T-cell (primary cell): ENCODE measurements at places on chromosomes 2 and 18.

- DNase-seq, result no peak
These were observed 695.8 kb downstream of the RNF144A start for GRCh38 chr2:7612969-7613368.

GRCh38 chr2:121398853-121399252 lies 113.9 kb upstream of the TFCP2L1 start:
- no peak for DNase-seq

DNA sequence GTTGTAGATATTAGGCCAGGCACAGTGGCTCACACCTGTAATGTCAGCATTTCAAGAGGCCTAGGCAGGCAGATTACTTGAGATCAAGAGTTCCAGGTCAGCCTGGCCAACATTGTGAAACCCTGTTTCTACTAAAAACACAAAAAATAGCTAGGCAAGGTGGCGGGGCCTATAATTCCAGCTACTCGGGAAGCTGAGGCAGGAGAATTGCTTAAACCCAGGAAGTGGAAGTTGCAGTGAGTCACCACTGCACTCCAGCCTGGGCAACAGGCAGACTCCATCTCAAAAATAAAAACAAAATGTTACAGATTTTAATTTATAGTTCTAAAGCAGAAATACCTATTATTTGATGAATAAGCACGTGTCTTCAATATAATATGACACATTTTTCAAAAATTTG lies 65.6 kb upstream of the UBXN4 start:
- no peak for DNase-seq

DNA sequence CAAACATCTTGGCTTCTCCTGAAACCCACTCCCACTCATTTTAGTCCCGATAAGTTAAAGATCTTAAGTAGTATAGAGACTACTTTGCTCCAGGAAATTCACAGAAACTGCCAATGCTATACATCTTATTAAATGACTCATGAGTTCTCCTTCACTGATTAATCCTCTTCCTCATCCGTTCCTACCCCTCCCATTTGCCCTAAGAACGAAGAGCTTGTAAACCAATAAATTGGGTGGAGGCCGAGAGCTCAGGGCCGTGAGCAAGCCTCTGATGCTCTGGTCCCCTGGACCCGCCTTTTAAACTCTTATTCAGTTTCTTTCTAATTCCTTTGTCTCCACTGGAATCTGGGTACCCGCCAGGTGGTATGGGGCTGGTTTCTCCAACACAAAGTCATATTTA lies 68.6 kb downstream of the METTL8 start:
- no peak for DNase-seq

GRCh38 chr18:34220081-34220815 lies 4.5 kb downstream of the NOL4 start:
- DNase-seq, result no peak

GRCh38 chr2:15391751-15392150 lies 169.4 kb downstream of the NBAS start:
- no peak for DNase-seq

DNA sequence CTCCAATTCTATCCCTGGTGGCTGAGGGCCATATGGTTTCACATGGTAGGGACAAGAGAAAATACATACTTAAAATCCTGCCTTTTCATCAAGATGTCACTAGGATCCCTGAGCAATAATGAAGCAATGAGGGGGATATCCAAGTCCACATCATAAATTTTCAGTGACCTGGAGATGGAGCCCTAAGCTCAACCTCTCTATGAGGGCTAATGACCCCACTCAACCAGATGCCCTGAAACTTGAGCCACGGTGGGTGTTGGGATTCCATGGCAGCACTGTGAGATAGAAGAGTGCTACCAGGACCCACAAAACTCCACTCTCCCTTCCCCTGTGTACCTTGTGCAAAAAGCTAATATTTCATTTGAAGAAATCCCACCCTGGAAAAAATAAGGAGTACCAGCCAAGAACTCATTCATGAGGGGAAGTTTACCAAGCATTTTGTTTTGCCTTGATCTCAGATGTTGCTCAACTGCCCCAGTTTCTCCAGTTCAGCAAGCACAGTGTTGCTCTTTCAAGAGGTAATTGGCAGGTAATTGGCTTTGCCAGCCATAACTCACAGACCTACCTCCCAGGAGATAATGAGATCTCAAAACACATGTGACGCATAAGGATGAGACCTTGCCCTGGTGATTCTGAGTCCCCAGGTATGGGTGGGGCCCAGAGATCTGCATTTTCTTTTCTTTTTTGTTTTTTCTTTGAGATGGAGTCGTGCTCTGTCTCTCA lies 51.0 kb upstream of the TTC39C start:
- no peak for DNase-seq

GRCh38 chr18:56479841-56480240 lies 158.6 kb downstream of the TXNL1 start:
- DNase-seq, result no peak

- DNase-seq, result no peak
These were observed 4.0 kb downstream of the TSGA10 start for GRCh38 chr2:99150706-99151105.

- no peak for DNase-seq
These were observed 15.0 kb upstream of the HTR2B start for GRCh38 chr2:231139796-231140195.

DNA sequence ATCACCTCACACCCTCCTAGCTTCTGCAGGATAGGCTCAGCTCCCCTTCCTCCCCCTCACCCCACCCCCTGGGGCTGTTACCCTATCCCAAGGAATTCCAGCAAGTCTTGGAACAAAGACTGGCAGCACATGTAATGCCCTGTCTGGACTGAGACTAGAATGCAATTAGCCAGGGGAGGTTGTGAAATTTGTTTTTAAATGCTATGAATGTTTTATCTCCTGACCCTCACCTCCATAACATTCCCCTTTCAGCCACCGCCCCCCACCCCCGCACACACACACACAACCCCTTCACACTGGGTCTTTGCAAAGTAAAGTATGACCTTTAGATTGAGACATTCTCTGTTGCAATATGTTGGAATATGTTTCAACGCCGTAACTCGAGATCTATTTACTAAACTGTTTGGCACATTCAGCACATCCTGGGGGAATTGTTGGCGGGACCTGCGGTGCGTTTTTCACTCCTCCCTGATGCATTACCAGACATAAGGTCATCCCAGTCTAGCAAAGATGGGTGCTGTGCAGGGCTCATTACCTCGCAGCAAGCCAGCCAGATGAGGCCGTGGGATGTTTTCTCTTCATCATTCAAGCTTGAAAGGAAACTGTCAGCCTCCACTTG lies 290.7 kb upstream of the SLC14A2 start:
- no peak for DNase-seq

- DNase-seq, result no peak
These were observed 7.8 kb upstream of the TRABD2A start for GRCh38 chr2:84888401-84889276.

GRCh38 chr2:54726940-54727339 lies 3.5 kb downstream of the EML6 start:
- DNase-seq, result no peak
